ENCODE measurements at places on chromosomes 3 and 15.
A peak's percentile ranks its signal among the peaks of the same experiment; 100 is the strongest.

DNA sequence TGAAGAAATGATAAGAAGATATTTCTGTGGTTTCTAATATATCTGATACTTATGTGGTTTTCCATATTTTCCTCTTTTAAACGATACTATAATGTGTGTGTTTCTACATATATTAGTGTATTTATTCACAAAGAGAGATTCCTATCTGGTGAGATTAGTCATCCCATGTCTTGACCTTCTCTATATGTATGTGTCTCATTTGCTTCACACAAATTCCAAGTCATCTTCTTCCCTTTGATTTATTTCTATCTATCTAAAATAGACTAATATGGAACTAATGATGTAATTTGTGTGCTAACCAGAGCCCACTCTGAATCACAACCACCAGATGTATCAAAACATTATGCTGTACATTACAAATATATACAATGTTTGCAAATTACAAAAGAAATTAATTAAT lies 154.7 kb upstream of the KCNMB2 start:
- no peaks in the 10 kb centered on the region for H3K36me3 ChIP-seq
- H3K27ac ChIP-seq = no peak overlapping the region
- no peak for ATAC-seq
- H3K27me3 ChIP-seq = peaks cover 11% of the 10 kb centered on the region

GRCh38 chr3:138125548-138126221 lies 6.5 kb downstream of the A4GNT start:
- no peak overlapping the region for H3K4me3 ChIP-seq
- no peaks in the 10 kb centered on the region for H3K4me1 ChIP-seq
- no peak for ATAC-seq
- no peak overlapping the region for H3K27ac ChIP-seq
- H3K36me3 ChIP-seq = no peaks in the 10 kb centered on the region

- H3K36me3 ChIP-seq = no peaks in the 10 kb centered on the region
- H3K27me3 ChIP-seq = peaks cover 8% of the 10 kb centered on the region
- H3K4me3 ChIP-seq = no peak overlapping the region
- no peak overlapping the region for H3K27ac ChIP-seq
- no peaks in the 10 kb centered on the region for H3K4me1 ChIP-seq
- peak; percentile 53 for ATAC-seq
Measured at GRCh38 chr3:124257336-124257864, 265.5 kb upstream of the ROPN1 start.

- H3K27ac ChIP-seq = no peak overlapping the region
- H3K36me3 ChIP-seq = peaks cover 8% of the 10 kb centered on the region
- no peak overlapping the region for H3K4me3 ChIP-seq
- H3K27me3 ChIP-seq = peaks cover 8% of the 10 kb centered on the region
Measured at GRCh38 chr3:194532591-194532990, 45.8 kb upstream of the ATP13A3 start.

DNA sequence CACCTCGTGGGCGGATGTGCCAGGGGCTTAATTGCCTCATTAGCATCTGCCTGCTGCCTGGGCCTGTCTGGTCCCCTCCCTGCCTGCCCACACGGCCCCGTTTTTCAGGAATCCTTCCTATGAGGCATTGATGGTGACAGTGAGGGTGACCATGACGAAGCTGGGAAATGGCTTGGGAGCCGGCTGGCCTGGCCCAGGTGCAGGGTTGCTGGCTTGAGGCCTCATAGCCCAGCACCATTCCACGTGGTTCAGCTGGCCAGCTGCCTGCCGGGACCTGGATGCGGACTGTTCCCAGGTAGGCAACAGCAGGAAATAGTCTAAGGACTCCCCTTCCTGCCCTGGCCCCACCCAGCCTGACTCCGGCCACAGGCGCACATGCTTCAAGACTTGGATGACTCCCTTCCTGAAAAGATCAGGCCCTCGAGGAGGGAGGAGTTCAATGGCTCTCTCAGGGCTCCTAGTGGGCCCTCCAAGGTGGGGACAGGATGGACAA lies 8.9 kb upstream of the DUSP7 start:
- H3K4me3 ChIP-seq = no peak overlapping the region
- H3K27me3 ChIP-seq = no peaks in the 10 kb centered on the region
- no peak for ATAC-seq
- peaks cover 22% of the 10 kb centered on the region for H3K4me1 ChIP-seq
- H3K27ac ChIP-seq = no peak overlapping the region

GRCh38 chr3:24496529-24497482 lies 2.2 kb upstream of the THRB start:
- no peaks in the 10 kb centered on the region for H3K36me3 ChIP-seq
- H3K27me3 ChIP-seq = peaks cover 47% of the 10 kb centered on the region
- H3K27ac ChIP-seq = no peak overlapping the region
- no peak overlapping the region for H3K4me3 ChIP-seq
- ATAC-seq = no peak
- peaks cover 24% of the 10 kb centered on the region for H3K4me1 ChIP-seq

DNA sequence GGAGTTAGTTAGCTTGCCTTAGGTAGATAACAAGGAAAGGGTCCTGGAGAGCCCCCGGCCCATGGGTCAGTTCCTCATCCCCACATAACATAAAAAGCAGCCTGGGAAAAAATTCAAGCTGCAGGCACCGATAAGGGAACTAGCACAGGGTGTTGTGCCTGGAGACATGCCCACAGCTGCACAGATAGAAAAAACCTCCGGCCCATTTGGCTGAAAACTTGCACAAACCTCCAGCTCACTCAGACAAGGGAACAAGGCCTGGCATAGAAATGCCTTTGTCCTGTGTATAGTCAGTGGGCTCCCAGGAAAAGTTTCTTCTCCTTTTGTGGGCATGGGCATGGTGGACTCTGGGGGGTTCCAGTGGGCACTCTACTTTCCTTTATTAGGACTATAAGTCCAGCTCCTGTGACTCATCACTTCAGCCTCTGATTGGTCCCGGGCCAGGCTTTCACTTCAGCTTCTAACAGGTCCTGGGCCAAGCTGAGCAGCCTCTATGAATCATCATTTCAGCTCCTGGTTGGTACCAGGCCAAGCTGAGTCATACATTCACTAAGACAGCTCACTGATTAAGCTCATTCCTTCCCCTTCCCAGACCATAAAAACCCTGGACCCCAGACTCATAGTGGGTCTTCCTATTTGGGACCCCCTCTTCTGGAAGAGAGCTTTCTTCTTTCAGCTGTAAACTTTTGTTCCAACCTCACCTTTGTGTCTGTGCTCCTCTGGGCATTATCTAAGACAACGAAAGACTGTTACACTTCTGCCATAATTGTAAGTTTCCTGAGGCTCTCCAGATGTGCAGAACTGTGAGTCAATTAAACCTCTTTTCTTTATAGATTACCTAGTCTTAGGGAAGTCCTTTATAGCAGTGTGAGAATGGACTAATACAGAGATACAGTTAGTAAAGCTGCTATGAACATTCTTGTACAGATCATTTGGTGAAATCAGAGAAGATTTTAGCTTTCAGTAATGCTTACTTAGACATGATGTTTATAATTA lies 348.0 kb upstream of the DPPA4 start:
- H3K27me3 ChIP-seq = no peaks in the 10 kb centered on the region
- H3K4me3 ChIP-seq = no peak overlapping the region
- no peaks in the 10 kb centered on the region for H3K4me1 ChIP-seq

- H3K36me3 ChIP-seq = no peaks in the 10 kb centered on the region
- no peak overlapping the region for H3K4me3 ChIP-seq
- ATAC-seq = no peak
- H3K27me3 ChIP-seq = no peaks in the 10 kb centered on the region
- no peaks in the 10 kb centered on the region for H3K4me1 ChIP-seq
- H3K27ac ChIP-seq = no peak overlapping the region
Measured at GRCh38 chr3:9129365-9129764, 120.1 kb downstream of the SRGAP3 start.

- H3K27me3 ChIP-seq = no peaks in the 10 kb centered on the region
- ATAC-seq = no peak
- H3K36me3 ChIP-seq = no peaks in the 10 kb centered on the region
- no peaks in the 10 kb centered on the region for H3K4me1 ChIP-seq
- no peak overlapping the region for H3K27ac ChIP-seq
Measured at GRCh38 chr3:103056542-103056941, 621.7 kb downstream of the ZPLD1 start.

- no peak overlapping the region for H3K27ac ChIP-seq
- no peaks in the 10 kb centered on the region for H3K4me1 ChIP-seq
- no peak overlapping the region for H3K4me3 ChIP-seq
- H3K36me3 ChIP-seq = no peaks in the 10 kb centered on the region
Measured at GRCh38 chr15:37537802-37538201, 396.6 kb upstream of the TMCO5A start.

DNA sequence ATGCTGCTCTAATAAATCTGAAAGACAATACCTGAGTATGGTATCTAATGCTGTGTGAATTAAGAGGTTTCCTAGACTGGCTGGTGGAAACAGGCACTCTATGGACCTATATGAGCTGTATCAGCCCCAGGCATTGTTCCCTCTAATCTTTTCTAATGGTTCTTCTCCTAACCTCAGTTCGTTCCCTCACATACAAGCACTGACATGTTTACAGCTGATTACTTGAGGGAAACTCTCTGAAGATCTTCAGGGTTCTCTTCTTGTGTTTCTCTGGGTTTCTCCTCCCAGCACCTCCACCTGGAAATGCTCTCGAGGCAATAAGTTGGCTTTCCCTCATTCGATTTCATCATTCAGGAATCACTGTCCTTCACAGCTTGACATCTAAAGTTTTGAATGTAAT lies 52.9 kb downstream of the KLF15 start:
- peaks cover 27% of the 10 kb centered on the region for H3K27me3 ChIP-seq
- H3K4me1 ChIP-seq = no peaks in the 10 kb centered on the region
- H3K27ac ChIP-seq = no peak overlapping the region
- H3K4me3 ChIP-seq = no peak overlapping the region
- ATAC-seq = no peak

DNA sequence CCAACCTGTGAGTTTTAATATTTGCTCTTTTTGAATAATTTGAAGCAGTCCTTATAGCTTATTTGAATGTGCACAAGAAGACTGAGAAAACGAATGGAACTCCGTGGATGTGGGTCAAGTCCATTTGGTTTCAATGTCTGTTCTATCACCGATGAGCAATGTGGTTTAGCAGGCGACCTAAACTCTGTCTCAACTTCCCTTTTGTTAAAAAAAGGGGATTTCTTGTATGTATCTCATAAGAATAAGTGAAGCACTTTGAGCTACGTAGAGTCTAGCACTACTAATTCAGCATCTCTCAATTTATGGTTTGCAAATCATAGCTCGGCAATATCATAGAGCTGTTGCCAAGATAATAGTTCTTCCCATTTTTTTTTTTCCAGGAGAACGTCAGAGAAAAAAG lies 4.6 kb upstream of the SKIL start:
- H3K27ac ChIP-seq = no peak overlapping the region
- no peak overlapping the region for H3K4me3 ChIP-seq
- H3K4me1 ChIP-seq = peaks cover 71% of the 10 kb centered on the region
- no peaks in the 10 kb centered on the region for H3K36me3 ChIP-seq
- ATAC-seq = peak; percentile 13

DNA sequence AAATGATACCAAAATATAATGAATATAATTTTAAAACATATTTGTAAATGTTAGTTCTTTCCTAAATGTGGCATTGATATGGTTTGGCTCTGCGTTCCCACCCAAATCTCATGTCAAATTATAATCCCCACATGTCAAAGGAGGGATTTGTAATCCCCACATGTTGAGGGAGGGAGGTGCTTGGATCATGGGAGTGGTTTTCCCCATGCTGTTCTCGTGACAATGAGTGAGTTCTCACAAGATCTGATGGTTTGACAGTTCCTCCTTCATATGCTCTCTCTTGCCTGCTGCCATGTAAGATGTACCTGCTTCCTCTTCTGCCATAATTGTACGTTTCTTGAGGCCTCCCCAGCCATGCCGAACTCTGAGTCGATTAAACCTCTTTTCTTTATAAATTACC lies 12.0 kb downstream of the CGGBP1 start:
- no peaks in the 10 kb centered on the region for H3K36me3 ChIP-seq
- no peaks in the 10 kb centered on the region for H3K4me1 ChIP-seq
- no peak overlapping the region for H3K4me3 ChIP-seq
- H3K27me3 ChIP-seq = no peaks in the 10 kb centered on the region
- no peak overlapping the region for H3K27ac ChIP-seq

DNA sequence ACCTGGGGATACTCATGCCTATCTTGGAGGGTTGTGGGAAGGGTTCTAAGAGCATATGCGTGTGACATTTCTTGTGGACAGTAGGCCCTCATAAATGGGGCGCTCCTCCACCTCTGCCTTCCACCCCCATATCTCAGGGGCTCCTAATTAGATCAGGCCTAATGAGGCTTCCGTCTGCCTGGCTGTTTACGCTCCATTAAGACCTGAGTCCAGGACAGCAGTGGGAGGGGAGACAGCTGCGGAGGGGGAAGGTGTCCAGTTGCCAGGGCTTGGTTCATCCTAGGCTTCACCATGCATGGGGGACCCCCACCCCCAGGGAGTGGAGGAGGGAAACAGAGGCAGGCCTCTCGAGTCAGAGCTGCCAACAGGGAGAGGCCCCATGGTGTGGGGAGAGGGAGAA lies 9.3 kb upstream of the LINGO1 start:
- H3K4me1 ChIP-seq = no peaks in the 10 kb centered on the region
- H3K27ac ChIP-seq = no peak overlapping the region
- ATAC-seq = no peak
- H3K36me3 ChIP-seq = no peaks in the 10 kb centered on the region
- no peak overlapping the region for H3K4me3 ChIP-seq

Measured in stimulated activated memory B cell treated with anti-CD40 and anti-IgM and Interleukin-4, amounts not matched to agents 10 μg/mL and 1 μg/mL and 100 μg/mL, for 72 hours (primary cell).